ENCODE measurements at places on chromosomes 5 and 9.

DNA sequence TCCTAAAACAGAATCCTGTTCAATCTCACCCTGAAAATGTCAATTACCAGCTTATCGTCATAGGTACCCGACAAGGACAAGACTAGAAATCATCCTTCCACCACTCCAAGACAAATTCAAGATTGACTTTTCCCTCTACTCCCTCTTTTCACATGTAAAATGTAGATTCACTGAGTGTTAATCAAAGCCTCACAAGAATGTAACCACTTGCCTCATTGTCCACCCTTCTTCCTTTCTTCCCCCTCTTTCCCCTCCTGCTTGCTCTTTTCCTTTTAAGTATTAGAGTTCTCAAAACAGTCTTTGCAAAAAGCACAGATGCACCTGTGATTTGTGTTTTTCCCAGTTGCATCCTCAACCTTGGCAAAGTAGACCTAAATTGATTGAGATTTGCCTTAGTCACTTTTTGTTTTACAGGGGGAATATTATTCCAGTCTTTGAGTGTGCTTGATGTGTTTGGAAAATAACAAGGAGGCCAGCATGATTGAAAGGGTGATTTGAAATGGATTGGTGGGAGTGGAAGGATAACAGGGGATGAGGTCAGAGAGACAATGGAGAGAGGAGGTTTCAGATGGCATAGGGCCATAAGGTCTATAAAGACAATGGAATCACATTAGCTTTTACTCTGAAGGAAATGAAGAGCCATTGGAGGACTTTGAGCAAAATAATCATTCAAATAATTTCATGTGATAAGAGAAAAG is 231.3 kb upstream of the TYRP1 start:
- DNase-seq = no peak

- DNase-seq = no peak
These were observed 6.1 kb upstream of the TUSC1 start for GRCh38 chr9:25684321-25684720.

GRCh38 chr9:33659921-33660320 is 135.4 kb upstream of the PRSS3 start:
- no peak for DNase-seq

GRCh38 chr9:9091387-9091786 is 1291.8 kb upstream of the DMAC1 start:
- DNase-seq = no peak

DNA sequence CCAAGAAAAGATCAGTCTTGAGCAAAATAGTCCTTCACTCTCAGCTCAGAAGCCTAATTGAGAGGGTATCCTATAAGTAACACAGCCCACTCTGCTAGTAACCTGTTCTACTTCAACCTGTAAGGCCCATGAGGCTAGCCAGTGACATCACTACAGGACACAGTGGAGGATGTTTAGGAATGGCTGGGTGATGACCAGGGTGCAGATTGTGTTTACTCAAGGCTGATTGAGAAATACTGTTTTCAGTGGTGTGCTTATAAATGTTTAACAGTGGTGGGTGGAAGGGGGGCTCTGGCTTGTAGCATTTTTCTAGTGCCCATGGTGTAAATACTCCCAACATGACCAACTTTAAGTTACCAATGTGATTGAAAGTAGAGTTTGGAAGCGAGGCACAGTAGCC is 159.8 kb upstream of the CCDC152 start:
- DNase-seq = no peak

GRCh38 chr5:54173251-54173650 is 137.1 kb downstream of the ARL15 start:
- no peak for DNase-seq

DNA sequence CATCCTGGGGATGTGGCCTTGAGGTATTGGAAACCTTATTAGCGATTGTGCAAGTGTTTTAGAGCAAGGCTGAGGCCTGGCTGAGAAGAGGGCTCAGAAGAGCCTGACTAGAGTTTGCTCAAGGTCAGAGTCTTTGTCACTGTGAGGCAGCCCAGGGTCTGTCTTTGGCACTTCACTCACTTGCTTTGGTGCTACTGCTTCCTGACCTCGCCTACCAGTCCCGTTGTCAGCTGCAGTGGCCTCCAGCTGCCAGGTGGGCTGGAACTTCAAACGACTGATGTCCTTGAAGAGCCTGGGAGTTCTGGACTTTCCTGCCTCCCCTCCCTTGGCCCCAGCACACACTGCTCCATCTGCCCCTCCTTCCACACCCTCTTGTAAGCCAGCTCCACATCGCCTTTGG is 228.0 kb downstream of the SNX18 start:
- DNase-seq = no peak

Measured in stimulated activated CD4-positive, alpha-beta T cell treated with anti-CD3 and anti-CD28 coated beads, Interleukin-2, amount 100 ng/mL, for 48 hours (primary cell).